ENCODE measurements at places on chromosomes 1 and 21.

DNA sequence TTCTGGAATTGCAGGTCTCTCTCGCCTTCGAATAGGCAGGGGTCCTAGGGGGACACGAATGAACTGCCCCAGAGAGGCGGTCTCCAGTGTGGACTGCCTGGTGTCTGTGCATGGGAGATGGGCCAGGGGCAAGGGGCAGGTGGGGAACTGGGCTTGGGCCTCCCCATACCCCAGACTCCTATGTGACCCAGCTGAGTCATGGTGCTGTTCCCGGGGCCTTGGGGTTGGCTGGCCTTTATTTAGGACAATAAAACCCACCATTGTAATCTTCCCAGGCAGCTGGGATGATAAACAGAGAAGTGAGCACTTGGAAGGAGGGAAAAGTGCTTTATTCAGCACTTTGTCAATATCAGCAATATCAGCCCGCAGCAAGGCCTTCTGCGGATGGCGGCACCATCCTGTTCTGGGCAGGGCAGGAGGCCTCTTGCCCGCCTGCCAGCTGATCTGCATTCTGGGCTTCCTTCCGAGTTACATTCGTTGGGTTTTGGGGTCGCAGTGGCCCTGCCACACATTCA, 209.0 kb upstream of the TMEM51 start:
- DNase-seq, result peak; percentile 59

- DNase-seq, result peak; percentile 53
Observed at GRCh38 chr21:43866260-43866629, 1.2 kb downstream of the AGPAT3 start.

DNA sequence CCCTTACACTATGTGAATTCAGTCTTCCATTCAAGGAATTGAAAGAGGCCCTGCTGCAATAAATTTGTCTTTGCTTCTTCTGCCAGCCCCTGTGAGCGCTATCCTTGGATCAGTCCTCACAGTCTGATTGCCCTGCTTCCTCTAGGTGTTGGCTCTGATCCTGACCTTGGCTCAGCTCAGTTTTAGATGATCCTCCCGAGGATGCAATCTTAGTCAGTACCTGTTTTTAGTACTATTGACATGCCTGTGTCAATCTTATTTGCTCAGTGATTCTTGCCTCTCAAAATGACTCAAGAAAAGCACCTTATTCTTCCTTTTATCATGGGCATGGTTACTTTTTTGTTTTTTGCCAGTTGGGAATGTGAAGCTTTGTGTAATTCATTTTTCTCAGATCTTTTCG, 101.4 kb upstream of the KCNK1 start:
- no peak for DNase-seq

DNA sequence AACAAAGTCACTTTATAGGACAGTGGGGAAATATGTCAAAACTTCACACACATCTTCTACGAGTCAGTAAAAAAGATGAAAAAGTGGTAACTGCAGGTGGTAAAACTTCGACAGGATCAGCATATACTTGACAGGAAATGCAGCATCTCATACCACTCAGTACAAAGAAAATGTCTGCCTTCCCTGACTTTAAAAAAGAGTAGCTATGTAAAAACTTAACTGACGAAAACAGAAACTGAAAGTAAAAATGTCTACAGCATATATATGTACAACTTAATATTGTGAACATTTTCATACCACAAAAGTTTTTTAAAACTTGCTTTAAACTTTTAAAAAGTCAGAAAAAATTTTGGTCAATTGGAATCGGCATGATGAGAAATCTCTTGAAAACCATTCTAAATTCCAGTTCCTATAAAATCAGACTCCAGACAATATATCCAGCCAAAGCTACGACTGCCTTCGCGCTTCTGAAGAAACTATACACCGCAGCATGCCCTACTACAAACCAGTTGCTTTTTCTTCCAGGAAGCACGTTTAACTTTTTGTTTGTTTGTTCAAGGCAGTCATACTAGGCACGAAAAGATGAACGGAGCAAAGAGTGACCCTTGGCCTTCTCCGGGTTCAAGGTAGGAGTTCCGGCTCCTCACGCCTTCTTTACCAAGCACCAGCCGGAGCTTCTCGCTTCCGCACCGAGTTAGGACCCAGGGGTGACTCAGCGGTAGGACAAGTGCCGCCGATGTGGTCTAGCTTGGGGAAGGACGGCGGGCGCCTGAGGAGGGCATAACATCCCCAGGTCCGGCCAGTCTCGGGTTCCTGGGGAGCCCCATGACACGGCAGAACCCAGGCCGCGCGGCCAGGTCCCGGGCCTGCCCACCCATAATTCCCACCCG, 612 bp downstream of the PSMA5 start:
- DNase-seq, result peak; percentile 68

DNA sequence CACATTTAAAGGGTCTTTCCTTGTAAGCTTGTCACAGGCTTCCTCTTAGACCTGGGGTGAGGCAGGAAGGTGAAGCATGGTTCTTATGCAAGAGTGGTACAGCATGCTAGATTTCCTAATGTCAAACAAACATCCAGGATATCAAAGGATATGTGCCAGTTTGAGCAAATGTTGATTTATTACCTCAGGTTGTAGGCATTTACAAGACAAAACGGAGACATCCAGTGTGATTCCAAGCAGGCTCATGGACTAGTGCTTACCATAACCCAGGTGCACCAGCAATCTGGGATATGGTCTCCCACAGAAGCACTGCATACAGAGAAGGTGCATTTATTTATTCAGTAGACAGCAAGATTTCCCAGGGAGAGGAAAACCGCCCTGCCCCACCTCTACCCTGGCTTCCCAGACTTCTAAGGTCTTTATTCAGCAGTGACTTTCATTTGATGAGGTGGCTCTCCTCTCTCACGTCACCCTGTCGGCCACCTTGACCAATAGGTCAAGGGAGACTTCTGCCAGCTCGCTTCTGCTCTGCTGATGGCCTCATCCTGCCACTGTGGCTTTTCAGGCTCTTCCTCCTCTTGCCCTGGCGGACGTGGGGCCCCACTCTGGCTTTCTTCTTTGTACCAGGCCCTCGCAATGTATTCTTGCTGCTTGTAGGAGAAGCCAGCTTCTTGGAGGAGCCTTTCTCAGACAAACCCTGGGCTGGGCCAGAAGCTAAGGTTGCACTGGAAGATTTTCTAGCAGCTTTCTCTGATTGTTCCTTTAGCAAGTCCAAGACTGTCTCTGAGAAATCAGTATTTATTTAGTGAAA, 25.6 kb downstream of the HHIPL2 start:
- DNase-seq, result no peak

- DNase-seq, result no peak
Observed at GRCh38 chr1:34342334-34342733, 165.6 kb downstream of the C1orf94 start.

- peak; percentile 84 for DNase-seq
Observed at GRCh38 chr1:111600886-111601386, 18.7 kb upstream of the RAP1A start.

GRCh38 chr1:21021311-21021710, 155.4 kb downstream of the EIF4G3 start:
- no peak for DNase-seq

DNA sequence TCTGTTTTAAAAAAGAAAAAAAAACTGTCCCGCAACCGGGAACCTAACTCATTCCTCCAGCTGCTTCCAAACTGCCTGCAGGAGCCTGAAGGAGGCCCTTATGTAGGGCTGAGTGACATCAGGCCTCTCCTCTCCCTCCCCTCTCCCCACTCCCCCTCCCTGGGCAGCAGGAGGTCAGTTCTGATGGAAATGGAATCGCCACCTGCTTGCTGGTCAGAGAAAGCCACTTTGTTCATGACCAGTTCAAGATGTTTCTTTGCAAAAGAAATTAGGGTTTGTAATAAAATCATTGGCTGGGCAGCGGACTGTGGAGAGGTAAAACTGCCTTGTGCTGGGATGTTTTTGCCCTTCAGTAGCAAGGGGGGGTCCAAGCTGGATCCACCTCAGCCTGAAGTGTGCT, at the start of gene MAP1LC3C:
MAP1LC3C (minus strand) TSS at position 73 of the 400 bp plus-strand sequence. CDS start 90 bp downstream, outside the sequence.
- DNase-seq, result peak; percentile 76

GRCh38 chr1:223810586-223810985, 35.2 kb downstream of the TP53BP2 start:
- DNase-seq, result no peak

DNA sequence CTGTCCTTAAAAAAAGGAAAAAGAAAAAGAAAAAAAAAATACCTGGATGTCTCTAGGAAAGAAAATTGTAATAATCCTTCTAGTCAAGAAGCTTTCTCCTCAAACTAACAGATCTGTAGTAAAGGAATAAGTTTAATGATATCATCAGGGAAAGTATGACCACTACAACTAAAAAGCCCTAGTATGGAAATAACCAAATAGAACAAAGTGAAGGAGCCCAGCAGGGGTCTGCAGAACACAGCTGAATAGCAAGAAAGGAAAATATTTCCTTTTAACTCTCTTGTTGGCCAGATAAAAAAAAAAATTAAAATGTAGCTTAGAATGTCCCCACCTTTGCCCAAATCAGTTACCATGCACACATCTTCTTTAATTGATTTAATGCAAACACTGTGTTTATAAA, 43.2 kb downstream of the PRRX1 start:
- DNase-seq, result no peak
